Nucleus accumbens (tissue), 56 donors: ENCODE measurements at places on chromosomes 12 and 14.

- no peak for DNase-seq
Measured at GRCh38 chr12:46049665-46050064, 59.3 kb upstream of the SCAF11 start.

GRCh38 chr14:32542507-32542906 lies 213.4 kb downstream of the AKAP6 start:
- DNase-seq = no peak

GRCh38 chr14:38868399-38869290 lies 234.4 kb downstream of the SEC23A start:
- DNase-seq = no peak

- DNase-seq = no peak
Measured at GRCh38 chr12:123126294-123127181, 24.4 kb downstream of the PITPNM2 start.

GRCh38 chr12:94269316-94269999 lies 121.1 kb downstream of the PLXNC1 start:
- no peak for DNase-seq

GRCh38 chr12:23083267-23083666 lies 458.3 kb downstream of the ETNK1 start:
- no peak for DNase-seq
